NCI-H510A (cell line): ENCODE measurements at places on chromosomes 3 and 15.

- no peak for DNase-seq
Observed at GRCh38 chr3:138781012-138781470, 53.7 kb downstream of the PIK3CB start.

DNA sequence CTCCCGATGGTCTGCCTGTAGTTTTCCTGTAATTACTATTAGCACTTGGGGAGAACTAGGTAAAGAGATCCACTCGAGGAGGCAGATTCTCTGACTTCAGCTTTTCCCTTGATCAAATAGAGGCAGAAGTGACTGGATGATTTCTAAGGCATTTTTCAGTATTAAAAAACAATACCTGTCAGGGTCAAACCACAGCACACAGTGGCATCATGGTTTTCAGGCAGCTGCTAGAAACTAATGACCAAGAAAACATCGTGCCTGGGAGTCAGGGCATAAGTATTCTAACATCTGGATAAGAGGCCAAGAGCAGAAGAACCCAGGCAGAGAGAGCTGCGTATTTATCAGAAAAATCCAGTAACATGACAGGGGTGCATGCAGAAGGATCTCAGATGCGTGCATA is 419.9 kb downstream of the TUSC7 start:
- DNase-seq, result no peak

GRCh38 chr3:95934181-95934580 is 880.2 kb upstream of the EPHA6 start:
- DNase-seq, result no peak

- DNase-seq, result no peak
Observed at GRCh38 chr3:85161544-85161943, 202.8 kb downstream of the CADM2 start.

DNA sequence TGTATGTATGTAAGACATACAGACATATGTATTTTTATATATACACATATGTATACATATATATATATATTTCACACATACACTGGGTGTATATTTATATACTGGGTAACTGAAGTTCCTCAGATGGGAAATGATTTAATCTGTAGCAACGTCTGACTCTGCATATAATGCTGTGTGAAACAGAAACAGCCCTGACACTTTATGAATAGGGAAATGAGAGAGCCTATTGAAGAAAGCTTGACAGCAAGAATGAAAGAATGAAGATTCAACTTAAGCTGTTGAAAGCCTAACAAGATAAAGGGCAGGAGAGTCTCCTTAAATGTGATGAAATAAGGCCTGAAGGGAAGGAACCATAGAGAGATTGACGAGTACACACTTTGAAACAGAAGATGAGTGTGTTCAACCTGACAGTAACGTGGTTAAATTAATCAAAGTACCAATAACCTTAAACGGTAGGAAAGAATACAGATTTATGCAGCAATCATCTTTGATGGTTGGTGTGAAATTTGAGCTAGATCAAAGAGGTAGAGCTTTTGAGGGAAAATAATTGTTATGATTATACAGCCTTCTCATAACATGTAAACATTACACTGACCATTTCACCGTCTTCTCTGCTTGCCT is 169.9 kb downstream of the MECOM start:
- DNase-seq, result no peak

DNA sequence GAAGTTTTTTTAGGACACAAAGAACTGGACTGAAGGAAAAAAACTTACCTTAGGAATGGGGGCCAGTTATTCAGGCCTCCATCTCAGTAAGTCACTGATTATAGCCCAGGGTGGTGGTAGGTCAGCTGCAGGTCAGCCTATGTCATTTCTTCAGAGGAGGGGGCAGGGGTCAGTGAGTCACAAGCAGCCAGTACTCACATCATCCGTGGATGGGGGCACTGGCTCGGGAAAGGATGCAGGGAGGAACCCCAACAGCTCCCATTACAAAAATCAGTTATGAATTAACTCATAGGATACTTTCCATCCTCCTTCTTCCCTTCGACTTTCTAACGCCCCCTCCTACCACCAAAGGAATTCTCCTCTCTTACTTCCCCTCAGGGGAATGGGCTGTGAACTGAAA is 578.3 kb downstream of the PDCD6IP start:
- no peak for DNase-seq

- no peak for DNase-seq
Observed at GRCh38 chr3:17801131-17801530, 58.7 kb upstream of the TBC1D5 start.

GRCh38 chr3:24087469-24087868 is 142.4 kb downstream of the NR1D2 start:
- DNase-seq, result no peak

DNA sequence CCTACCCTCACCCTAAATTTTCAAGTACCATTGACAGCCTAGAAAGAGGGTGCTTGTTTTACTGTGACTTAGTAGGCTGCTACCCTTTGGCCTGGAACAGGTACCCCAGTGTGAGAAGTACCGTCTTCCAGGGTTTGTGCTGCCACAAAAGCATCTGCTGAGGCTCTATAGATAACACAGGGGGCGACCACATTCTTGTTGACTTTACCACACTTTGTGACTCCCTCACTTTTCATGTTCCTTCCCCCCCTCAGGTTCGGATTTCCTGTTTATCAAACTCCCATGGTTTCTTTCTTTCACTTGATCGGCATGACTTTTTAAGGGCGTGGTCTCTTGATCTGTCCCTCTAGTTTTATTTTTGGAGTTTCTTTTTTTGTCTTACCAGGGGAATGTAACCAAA is 23.5 kb downstream of the EXOG start:
- DNase-seq, result no peak

DNA sequence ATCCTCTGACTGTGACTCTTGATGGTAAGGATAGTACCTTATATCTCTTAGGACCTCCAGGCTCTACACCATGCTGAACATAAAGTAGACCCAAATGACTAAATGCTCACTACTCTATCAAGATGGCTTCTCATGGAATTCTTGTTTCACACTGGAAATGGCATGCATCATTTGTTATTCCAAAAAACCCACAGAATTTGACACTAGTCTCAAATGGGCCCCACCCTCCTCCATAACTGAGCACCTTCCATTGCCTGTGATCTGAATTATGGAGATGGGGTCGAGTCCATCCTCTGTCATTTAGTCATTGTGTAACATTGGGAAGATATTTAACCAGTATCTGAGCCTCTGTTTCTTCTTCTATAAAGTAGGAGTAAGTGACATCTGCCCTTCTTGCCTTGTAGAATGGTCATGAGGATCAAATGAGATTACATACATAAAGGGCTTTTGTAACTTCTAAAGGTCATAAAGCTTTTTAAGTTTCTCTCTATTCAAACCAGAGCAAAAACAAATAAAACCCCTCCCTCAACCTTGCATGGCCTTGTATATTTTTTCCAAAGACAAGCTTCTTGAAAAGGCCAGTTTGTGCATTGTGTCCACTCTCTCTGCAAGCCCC is 57.0 kb upstream of the PTX3 start:
- no peak for DNase-seq

- no peak for DNase-seq
Observed at GRCh38 chr3:186119499-186119898, 10.6 kb upstream of the ETV5 start.

DNA sequence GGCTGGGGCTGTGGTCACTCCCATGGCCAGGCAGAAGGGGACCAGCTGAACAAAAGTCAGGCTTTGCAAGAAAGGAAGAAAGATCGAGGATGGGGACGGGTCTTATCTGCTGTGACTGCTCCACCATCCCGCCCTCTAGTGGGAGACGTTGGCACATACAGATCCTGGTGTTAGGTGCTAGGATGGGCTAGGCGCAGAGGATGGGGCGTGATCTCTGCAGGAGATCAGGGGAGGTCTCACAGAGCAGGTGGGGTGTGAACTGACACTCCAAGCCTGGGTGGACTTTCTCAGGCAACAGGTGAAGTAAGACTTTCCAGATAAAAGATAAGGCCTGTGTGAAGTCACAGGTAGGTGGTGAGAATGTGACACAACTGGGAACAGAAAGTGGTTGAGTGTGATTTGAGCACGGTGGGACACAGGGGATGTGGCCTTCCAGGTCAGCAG is 141.9 kb upstream of the SMAD3 start:
- no peak for DNase-seq
